Anterior cingulate cortex (tissue), 58 donors: ENCODE measurements at places on chromosomes 16 and 17.

DNA sequence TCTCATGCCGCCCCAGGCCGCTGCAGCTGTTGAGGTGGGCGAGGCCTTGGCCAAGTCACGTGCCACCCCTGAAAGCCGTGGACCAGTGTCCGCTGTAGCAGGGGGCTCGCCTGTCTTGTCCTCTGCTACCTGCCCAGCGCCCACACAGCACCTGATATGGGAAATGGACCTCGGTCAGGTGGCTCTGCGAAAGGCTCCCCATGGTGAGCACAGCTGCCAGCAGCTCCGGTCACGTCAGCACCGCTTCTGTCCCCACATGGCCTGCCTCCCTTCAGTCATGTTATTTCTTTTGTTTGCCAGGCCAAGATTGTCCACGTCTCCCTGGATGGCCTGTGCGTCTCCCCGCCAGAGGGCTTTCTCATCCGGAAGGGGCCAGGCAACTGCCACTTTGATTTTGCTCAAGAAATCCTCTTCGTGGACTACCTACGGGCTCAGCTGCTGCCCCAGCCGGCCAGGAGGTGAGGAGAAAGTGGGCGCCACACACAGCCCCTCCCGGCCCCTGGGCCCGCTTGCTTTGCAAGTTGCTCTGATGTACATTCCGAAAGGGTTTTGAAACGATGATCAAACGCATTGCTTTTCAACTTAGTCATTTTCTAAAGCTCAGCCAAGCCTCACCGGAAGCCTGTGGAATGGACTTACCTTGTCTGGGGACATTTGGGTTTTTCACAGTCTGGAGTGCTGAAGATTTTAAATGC is 219.8 kb downstream of the KATNIP start:
- no peak for DNase-seq

- no peak for DNase-seq
Observed at GRCh38 chr17:32285306-32285705, 19.7 kb downstream of the RHBDL3 start.

- DNase-seq, result no peak
Observed at GRCh38 chr16:47523342-47524006, 62.3 kb downstream of the PHKB start.

GRCh38 chr16:50550035-50550434 is 1.8 kb downstream of the NKD1 start:
- DNase-seq, result no peak

DNA sequence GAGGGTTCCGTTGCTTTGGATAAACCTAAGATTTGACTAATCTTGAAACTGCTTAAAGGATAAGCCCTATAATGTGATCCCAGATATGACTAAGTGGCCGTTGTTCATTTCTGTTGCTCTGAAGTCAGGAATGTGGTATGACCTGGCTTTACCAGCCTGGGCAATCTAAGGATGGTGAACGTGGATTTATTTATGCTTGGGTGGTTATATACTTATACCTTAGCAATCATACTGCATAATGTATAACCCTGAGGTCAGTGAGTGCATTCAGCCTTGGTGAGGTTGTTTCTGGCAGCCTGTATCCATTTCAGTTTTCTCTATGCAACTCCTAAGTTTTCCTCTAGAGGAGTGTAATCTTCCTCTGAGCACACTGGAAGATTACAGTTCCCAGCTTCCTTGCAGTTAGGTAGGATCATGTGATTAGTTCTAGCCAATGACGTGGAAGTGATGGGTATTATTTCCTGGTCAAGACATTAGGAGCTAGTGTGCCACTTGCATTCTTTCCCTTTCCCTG is 41.9 kb downstream of the FTO start:
- no peak for DNase-seq
